ENCODE measurements at places on chromosomes 16 and 17.
A peak's percentile ranks its signal among the peaks of the same experiment; 100 is the strongest.

DNA sequence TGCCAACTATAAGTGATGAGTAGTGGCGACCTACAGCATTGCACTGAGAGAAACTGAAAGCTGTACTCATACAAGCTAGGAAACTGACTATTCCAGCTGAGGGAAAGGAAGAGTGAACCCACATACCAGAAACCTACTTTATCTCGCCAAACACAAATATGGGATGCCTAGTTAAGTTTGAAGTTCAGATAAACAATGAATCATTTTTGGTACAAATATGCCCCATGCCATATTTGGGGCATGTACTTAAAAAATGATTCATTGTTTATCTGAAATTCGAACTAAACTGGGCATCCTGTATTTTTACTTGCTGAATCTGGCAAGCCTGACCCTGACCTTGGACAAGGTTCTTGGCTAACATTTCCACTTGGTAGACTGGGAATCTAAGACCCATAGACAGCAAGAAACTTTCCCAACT lies 527.8 kb upstream of the PSMD7 start:
- DNase-seq = no peak

DNA sequence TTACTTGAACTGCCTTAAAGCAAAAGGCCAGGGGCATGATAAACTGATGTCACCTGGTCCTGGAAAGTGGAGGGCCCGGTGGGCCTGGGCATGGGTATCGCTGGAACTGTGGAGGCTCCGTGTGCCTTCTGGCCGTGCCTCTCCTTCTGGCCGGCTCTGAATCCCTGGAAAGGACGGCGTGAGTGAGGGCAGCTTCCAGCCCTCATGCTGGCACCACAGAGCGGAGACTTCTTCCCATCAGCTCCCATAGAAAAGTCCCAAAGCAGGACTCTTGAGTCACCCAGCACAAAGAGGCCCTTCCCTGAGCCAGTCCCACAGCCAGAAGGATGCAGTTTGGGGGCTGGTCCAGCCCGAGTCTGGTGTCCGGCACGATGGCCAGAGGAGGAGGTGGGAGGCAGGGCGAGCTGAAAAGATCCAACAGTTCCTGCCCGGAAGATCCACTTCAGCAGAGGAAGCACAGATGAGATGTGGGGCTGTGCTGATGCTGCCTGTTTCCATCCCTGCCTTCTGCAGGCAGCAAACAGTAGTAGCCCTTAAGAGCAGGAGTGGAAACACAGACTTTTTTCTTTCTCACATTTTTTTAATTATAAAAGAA lies 7.8 kb downstream of the GAA start:
- DNase-seq = no peak

- DNase-seq = no peak
Observed at GRCh38 chr17:50871364-50871763, 5.2 kb upstream of the TOB1 start.

DNA sequence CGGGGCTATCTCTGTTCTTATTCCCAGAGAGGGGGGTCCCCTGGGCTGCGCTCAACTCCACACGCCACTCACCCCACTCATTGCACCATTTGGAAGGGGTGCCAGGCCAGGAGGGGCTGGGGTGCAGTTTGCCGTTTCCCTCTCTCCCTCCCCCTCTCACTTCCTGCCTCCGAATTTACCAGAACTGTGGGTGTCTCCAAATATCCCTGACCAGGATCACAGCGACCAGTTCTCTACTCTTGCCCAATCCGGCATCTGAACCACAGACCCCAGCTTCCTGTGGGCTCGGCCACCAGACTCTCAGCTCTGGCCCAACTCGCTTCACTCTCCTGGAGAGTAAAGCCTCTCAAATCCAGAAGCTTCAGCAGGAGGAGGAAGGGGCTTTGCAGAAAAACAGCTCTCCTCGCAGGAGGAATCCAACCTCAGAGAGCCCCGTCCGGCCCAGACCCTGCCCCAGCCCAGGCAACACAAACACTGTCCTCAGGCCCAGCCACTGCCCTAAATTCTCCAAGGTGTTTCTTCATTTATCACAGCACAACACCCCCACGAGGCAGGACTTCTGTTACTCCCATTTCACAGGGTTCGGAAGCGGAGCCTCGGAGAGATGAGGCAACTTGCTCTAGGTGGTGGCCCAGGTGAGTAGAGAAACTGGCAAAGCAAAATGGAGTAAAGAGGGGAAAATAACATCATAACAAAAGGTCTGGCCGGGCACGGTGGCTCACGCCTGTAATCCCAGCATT lies 423 bp upstream of the ASGR2 start:
- DNase-seq = no peak

GRCh38 chr16:28607116-28607623 lies 2.7 kb downstream of the SULT1A1 start:
- DNase-seq = no peak

GRCh38 chr17:27600471-27600870 lies 30.5 kb upstream of the LGALS9 start:
- no peak for DNase-seq

DNA sequence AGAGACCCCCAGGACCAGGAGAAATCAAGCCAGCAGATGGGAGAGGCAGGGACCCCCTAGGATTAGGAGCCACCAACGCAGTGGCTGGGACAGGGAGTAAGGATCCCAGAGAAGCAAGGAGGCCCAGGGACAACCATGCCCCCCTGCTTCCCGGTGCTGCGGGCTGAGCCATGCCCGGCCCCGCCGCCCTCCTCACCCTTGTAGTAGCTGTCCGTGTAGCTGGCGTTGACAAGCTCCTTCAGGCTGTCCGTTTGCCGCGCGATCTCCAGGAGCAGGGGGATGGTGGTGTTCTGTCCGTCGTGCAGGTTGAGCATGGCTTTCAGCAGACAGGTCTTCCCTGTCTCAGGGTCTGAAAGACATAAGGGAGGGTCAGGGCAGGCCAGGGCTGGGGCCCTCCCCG lies 18.4 kb downstream of the TRPV1 start:
- no peak for DNase-seq

DNA sequence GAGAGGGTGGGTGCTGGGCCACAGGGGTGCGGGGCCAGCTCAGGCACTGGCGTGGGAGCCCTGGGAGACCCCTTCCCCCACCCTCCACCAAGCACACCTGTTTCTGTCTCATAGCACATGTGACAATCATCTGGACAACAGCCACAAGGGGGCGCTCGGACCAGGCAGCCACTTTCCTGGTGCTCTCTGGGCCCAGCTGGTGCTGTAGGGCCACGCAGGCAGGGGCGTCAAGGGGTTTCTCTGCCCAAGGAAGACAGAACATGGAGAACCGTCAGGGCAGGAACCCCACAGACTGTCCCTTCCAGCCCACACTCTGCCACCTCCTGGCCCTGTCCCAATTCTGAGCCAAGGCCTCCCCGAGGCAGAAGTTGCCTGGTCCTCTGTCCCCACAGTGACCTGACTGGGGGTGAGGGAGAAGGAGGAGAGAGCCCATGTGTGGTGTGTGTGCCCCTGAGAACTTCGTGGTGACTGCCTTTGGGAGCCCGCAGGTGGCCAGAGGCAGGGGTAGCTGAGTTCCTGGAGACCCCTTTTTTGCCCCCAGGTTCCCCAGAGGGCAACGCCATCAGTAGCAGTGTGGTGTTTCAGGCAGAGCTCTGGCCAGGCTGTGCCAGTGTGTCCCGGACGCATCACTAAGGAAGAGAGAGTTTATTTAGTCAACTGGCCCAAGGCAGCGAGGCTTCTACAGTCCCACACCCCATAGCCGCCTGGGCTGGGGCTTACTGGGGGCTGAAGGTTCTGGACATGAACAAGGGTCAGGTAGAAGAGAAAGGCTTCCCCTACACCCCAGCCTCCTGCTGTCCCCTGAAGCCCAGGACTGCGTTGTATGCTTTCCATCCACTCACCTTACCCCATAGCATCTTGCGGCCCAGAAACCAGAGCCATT lies 3.1 kb upstream of the SETD6 start:
- DNase-seq = peak; percentile 90

GRCh38 chr16:35305476-35305875 lies 1846.1 kb downstream of the TP53TG3F start:
- no peak for DNase-seq

GRCh38 chr17:34917381-34917780 lies 43.9 kb downstream of the CCT6B start:
- no peak for DNase-seq

DNA sequence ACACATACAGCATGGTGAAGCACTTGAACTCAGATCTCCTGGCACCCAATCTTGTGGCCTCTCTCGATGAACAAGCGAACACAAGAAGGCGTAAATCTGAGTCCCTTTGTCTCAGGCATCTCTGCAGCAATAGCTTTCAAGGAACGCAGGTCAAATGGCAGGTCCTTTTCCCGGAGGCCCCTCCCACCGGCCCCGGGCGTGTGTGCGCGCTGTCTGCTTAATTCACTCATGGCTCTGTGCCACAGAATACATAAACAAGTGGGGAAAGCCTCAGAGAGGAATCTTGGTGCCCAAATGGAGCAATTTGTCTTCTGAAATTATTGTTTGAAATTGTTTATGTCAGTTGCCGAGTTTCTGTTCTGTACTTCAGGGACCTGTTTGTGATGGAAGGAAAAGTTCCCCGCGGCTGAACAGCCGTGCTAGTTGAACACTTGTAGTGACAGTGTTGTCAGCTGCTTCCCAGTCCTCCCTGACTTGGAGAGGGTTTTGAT lies 14.8 kb downstream of the MYOCD start:
- no peak for DNase-seq

DNA sequence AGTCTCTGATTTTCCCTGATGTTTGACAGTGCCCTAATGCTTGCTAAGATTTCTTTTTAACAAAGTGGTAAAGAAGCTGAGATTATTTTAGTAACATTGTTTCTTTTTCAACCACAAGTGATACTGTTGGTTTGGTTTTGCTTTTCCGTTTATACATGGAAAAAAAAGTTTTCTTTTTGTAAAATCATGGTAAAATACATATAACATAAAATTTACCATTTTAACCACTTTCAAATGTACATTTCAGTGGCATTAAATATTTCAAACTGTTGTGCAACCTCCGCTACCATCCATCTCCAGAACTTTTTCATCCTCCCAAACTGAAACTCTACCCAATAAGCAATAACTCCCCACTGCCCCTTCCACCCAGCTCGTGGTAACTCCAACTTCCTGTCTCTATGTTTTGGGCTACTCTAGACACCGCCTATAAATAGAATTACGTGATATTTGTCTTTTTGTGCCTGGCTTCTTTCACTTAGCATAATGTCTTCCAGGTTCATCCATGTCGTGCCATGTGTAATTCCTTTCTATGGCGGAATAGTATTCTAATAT lies 4.6 kb downstream of the CIITA start:
- no peak for DNase-seq

DNA sequence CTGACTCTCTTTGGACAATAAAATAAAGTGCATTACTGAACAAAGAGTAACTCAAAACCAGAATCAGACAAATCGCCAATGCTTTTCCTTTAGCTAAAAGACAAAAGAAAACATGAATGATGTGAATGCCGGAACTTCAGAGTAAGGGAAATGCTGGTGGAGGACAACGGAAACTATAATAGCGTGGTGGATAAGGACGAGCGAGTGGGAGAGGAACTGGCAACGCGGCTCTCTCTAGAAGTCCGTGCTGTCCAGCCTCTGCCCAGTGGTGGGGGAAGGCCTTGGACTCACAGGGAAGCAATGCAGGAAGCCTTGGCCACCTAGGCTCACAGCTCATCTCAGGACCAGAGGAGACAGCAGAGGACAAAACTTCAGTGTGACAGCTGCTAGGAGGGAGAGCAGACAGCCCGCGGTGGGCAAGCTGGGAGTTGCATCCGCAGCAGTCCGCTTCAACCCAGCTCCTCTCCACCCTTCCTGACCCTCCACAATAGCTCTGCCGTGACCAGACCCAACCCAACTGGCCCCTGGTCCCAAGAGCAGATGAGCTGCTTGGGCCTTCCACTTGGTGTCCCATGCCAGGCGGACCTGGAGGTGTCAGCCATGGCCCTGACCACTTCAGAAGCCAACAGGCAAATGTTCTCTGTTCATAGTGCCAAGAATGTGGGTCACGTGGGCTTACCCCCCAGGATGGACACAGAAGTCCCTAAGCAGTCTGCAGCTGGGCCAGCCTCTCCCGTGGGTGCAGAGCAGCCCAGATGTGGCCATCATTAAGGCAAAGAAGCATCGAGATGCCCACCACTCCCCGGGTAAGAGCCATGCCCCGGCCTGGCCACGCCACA lies 5.3 kb upstream of the FAAP100 start:
- DNase-seq = no peak

DNA sequence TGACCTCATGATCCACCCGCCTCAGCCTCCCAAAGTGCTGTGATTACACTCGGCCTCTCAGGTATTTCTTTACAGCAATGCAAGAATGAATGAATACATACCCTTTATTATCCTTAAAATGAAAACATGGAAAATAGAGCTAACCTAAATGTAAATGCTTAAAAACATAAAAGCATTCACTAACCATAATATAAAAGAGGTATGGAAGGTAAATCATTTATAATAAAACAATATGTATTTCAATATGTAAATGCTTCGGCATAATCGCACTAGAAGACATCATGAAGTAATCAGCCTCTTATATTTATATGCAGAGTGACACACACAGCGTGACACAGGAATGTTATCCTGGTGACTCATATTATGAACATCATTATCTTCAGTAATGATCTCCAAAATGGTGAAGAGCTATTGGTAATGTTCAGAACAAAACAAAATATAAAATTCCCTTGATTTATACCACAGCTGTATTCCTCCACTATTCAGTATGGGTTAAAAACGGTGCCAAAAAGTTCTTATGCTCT lies 53.9 kb downstream of the AIPL1 start:
- DNase-seq = no peak

- DNase-seq = no peak
Observed at GRCh38 chr17:64214950-64215349, 48.1 kb downstream of the TEX2 start.

GRCh38 chr17:72438783-72439182 lies 318.0 kb downstream of the SOX9 start:
- DNase-seq = no peak

DNA sequence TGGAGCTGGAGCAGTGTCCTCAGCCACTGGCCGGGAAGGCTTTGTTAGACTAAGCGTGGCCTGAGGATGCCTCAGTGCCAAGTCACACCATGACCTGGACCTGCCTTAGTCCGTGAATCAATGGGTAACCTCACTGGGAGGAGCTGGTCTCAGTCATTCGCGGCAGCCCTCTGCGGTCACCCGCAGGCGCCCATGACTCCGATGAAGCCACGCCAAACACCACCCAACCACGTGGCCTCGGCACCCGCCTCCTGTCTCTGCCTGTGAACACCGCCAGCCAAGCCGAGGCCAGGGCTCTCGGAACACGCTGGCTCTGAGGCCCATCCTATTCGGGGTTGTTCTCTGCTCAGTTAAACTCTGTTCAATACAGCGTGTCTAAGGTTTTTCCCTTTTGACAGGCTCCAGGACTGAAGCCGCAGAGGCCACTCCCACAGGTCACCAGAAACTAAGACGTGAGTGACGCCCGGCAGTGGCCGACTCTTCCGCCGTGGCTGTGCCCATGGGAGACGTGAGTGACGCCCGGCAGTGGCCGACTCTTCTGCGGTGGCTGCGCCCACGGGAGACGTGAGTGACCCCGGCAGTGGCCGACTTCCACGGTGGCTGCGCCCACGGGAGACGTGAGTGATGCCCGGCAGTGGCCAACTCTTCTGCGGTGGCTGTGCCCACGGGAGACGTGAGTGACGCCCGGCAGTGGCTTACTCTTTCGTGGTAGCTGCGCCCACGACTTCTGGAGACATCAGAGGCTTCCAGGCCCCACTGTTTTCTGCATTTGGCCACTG lies 16.8 kb upstream of the PABPN1L start:
- DNase-seq = no peak

GRCh38 chr17:13740686-13741085 lies 139.0 kb upstream of the HS3ST3A1 start:
- DNase-seq = no peak

- no peak for DNase-seq
Observed at GRCh38 chr17:26962255-26963162, 331.4 kb upstream of the WSB1 start.

- no peak for DNase-seq
Observed at GRCh38 chr17:19720631-19721426, 4.4 kb upstream of the SLC47A2 start.

GRCh38 chr16:81277541-81278080 lies 37.2 kb upstream of the GAN start:
- no peak for DNase-seq
